ENCODE measurements at places on chromosomes 4 and X.

GRCh38 chrX:42954880-42955279 lies 176.9 kb upstream of the PPP1R2C start:
- no peak for DNase-seq

DNA sequence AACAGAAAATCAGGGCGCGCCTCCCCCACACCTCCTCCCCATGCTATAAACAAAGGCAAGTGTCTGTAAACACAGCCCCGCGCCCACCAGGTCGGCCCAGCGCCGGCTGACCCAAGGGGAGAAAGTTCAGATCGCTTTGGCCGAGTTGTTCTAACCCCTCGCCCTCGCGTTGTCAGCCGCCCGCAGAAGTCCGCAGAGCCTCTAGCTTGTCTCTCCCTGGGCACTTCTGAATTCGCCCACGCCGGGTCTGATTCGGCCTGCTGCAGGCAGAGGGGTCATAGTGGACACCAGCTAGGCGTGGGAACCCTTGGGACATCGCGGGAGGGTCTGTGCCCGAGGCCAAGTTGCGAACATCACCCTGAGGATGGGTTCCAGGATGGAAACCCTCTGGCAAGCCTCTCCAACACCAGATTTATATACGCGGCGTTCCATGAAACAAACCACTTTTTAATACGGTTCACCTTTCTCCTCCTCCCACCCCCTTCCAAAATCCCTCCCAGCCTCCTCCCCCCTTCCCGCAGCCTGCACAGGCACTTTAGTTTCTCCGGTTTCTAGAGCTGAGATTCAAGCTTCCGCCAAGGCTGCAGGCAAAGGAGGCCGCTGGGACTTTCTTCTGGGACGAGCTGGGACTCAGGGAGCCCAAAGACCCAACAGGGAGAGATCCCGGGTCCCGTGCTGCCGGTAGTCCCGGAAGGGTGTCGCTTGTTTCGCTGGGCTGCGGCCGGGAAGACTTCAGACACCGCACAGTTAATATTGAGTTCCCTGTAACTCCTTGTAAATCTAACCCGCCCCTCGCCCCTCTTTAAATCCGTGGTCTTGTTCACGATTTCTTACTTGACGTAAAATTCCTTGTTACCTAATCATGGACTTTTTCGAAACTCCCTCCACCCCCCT lies 4.7 kb downstream of the HAND2 start:
- DNase-seq = no peak

- DNase-seq = no peak
Observed at GRCh38 chr4:86401826-86402225, 42.0 kb upstream of the MAPK10 start.

GRCh38 chrX:8455557-8455956 lies 9.1 kb upstream of the VCX3B start:
- no peak for DNase-seq

DNA sequence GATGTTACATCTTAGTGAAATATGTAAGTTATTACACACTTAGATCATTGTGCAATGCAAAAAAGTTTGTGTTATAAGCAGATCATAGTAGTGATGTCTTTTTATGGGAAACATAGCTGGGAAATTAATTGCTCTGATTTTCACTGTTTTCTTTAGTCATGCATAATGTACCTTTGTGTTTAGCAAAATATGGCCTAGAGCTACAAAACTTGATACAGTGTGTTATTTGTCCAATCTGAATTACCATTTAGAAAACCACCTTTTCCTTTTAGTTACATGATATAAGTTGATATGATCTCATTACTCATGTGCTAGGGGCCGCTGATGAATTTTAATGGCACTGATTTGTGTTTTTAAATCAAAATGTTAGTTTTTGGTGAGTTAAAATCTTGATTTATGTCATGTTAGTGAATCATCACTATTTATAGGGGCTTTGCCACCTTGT lies 2.0 kb downstream of the BMPR1B start:
- no peak for DNase-seq

DNA sequence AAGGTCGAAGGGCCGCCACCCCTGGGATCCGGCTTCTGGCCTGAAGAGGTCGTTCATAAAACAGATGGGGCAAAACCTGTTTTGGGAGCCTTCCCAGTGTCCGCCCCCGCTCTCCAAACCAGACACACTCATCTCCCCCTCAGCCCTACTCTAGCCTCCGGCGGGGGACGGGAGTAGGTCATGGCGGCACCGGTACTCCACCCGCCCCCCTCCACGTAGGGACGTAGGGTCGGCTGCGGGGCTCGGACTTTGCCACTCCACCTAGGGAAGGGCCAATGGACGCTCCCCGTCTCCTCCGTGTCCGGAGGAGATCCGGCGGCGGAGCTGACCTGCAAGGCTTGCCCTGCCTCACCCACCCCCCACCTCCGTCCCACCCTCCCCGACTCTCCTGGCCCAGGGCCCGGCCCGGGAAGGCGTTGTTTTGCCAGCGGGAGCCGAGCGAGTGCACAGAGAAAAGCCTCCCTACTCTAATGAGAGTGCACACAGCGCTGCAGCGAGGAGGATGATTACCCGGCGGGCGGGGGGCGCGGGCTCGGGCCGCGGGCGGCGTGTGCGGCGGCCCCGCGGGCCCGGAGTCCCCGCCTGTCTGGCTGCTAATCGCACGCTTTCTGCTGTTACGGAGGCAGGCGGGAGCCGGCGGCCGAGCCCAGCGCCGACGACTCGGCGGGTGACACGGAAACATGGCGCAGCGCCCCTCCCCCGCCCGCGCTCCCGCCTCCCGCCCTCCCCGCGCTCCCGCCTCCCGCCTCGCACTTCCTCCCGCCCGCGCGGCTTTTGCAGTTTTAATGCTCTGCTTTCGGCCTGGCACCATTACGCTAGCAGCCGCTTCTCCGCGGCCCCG lies 8.3 kb upstream of the BCOR start:
- DNase-seq = peak; percentile 87

DNA sequence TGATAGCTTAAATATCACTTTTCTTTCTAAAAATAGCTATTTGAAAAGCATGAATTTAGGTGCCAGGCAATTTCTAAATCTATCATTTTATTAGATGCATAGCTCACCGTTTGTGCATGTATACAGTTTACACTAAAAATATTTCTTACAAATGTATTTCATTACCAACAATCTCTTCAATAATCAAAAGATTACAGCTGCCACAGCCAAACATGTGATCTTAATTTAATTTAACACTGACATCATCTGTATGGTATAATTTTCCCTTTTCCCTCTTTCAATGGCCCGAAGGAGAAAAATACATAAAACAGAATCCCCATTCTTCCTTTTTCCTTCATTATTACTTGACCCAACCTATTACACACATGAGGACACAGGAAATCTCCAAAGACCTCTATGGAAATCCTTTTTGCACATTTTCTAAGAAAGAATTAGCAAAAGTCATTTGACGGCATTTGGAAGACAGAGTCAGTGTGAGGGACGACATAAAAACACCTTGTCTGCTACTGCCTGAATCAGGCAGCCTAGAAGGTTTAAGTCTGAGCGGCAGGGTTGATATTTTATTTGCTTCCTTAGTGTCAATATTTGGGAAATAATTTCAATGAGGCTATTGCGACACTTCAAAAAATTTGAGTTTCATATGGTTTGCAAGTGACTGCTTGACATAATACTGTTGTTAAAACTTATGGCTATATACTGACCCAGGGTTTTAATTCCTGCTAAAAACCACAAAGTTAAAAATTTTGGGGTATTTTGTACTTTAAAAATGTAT lies 111.2 kb downstream of the TTC29 start:
- DNase-seq = no peak

DNA sequence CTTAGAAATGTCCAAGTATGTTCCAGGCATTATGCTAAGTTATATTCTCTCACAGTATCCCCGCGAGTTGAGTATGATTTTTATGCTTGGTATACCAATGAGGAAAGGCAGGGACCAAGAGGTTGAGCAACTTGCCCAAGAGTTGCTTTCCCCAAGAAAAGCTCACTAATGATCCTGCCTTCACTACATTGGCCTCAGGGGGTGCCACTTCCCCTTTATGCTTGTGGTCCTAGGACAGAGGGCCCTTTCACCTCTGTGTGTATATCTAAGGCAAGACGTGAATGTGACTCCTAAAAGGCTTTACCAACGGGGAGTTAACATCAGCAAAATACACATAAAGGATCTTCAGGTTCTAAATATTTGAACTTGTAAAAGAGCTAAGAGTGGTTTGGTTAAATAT lies 164.4 kb upstream of the CPEB2 start:
- DNase-seq = no peak

DNA sequence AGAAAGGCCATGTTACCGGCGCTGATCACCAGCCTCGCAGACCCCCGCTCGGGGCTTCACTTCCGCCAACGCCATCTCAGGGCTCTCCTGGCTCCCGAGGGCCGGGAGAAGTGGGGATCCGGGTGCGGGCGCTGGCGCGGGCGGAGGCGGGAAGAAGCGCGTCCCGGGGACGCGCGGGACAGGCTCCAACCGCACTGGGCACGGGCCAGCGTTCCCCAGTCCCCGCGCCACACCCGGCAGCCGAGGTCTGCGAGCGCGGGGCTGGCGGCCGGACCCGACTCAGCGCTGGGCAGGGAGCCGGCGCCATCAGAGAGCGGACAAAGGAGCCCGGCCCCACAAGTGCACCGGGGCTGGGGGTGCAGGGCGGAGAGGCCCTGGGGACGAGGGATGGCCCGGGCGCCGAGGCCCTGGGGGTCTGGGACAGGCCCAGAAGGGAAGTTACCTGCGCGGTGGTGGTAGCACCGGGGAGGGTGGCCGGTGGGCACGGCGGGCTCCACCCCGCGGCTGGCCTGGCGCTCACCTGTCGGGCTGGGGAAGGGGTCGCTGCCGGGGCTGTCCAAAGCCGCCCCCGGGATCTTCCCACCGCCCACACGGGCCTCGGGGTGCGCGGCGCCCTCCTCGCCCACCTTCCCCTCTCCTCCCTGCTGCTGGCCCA lies 449 bp downstream of the CTPS2 start:
- DNase-seq = peak; percentile 33

DNA sequence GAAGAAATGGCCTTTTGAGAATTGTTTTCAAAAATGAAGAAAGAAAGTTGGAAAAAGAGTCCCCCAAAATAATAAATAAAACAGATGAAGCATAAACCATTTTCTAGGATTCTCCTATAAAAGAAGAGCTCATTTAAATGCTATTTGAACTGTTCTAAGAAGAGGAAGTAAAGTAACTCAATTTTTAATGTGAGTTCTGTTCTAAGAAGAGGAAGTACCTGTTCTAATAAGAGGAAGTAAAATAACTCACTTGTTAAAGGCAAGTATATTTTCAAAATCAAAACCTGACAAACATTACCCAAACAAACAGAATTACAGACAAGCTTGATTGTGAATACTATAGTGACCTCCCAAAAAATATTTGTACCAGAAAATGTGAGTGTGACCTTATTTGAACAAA lies 1326.3 kb downstream of the C4orf33 start:
- no peak for DNase-seq

DNA sequence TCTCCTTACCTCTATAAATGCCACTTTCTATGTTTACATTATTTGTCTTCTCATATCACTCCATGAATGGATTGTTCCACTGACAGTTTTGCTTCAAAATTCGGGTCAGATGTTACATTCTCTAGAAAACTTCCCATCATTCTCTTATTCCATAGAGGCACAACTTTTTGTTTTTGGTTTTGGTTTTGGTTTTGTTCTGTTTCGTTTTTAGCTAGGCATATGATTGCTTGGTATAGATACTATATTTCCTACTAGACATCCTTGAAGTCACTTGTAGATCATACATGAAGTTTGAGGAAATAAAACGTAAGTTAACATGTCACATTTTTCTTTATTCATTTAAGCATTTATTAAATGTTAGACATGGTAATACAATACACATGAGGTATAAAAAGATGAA lies 961.0 kb downstream of the PCDH18 start:
- DNase-seq = no peak

DNA sequence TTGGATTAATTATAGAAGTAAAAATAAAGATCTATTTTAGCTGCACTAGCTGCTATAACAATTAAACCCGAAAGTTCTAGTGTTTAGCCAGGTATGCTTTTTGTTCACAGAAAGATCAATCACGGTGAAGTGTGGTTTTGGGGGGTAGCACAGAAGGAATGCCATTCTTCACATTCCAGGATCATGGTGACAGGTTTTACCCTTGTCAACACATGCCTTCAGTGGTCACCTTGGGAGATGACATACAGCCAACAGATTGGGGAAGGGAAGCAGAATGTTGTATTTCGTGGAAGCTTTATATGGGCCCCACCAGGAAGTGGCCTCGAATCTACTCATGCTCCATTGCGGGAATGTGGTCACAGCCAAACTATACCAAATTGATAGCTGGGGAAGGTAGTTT lies 753.6 kb downstream of the RAPGEF2 start:
- DNase-seq = no peak

- DNase-seq = no peak
Observed at GRCh38 chr4:40963897-40964478, 214.2 kb downstream of the NSUN7 start.

GRCh38 chr4:78689700-78690323 lies 86.3 kb upstream of the BMP2K start:
- DNase-seq = no peak

- no peak for DNase-seq
Observed at GRCh38 chr4:156242390-156242789, 288.7 kb upstream of the CTSO start.

DNA sequence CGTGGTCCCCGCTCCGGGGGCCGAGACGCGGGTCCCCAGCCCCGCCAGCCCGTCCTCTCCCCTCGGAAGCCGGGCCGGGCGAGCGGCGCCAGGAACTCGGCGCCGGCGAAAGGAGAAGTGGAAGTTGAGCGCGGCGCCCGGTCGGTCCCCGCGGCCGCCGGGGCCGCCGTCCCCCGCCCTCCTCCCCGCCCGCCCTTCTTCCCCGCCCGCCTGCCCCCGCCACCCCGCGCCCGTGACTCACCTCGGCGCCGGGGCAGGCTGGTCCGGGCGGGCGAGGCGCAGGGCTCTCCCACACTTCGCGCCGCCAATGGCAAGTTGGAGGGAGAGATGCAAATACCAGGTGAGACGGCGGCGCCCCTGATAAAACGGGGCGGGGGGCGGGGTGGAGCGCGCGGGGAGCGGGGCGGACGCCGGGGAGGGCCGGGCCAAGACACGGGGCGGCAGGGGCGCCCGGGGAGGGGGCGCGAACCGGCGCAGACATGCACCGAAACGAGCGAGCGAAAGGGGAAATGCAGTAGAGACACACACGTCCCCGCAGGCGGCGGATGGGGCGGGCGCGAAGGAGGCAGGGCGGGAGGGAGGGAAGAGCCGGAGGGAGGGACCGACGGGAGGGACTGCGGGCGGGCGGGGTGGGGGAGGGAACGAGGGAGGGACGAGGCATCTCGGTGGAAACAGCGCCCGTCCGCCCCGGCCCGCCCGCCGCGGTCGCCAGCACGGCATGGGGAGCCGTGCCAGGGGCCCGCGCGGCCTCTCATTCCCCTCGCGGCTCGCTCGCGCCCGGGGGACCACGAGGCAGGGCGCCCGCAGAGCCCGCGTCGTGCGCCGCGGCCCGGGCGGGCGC lies at the start of gene ELF4:
ELF4 (minus strand) TSS at position 119 of the 841 bp plus-strand sequence. CDS start 29,167 bp downstream, outside the sequence.
- peak; percentile 56 for DNase-seq

DNA sequence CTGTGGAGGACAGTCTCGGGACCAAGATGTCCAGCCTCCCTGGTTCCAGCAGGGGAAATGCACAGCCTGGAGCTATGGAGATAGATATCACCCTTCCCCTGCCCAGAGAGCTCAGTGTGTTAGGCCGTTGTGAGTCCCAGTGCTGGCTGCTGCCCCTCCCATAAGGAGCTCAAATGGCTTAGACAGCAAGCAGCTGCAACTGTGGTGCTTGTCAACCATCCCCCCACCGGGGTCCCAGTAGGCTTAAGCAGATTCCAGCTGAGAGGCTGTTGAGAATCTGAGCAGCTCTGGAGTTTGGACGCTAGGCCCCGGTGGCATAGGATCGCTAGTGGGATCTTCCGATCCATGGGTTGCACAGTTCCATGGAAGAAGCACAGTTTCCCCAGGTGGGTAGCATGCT lies 181.8 kb upstream of the POF1B start:
- DNase-seq = no peak

GRCh38 chr4:62460329-62460728 lies 1260.2 kb downstream of the ADGRL3 start:
- no peak for DNase-seq
